ENCODE measurements at places on chromosomes 4 and X.

GRCh38 chr4:94486372-94486801, 34.6 kb downstream of the PDLIM5 start:
- DNase-seq, result no peak

- DNase-seq, result no peak
Observed at GRCh38 chr4:27662426-27662825, 801.8 kb downstream of the STIM2 start.

GRCh38 chr4:57059890-57060716, 50.1 kb downstream of the IGFBP7 start:
- DNase-seq, result no peak

- DNase-seq, result no peak
Observed at GRCh38 chr4:8459867-8460445, 19.4 kb downstream of the TRMT44 start.

DNA sequence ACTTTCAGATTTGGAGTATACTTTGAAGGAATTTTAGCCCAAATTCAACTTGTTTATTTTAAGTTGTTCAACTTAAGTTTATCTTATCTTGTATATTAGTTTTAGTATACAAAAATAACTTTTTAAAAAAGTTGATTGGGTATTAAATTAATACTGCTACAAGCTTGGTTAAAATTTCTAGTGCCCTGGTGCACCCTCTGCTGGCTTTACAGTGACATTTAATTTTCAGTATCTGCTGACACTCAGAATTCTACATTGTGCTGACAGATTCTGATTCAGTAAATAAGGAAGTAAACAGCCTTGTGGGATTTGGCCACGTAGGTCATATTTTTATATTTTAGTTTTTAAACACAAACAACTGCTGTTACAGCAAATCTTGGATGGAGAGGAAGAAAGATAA, 2.9 kb downstream of the EDA start:
- DNase-seq, result no peak
